ENCODE measurements at places on chromosomes 7 and 10.

DNA sequence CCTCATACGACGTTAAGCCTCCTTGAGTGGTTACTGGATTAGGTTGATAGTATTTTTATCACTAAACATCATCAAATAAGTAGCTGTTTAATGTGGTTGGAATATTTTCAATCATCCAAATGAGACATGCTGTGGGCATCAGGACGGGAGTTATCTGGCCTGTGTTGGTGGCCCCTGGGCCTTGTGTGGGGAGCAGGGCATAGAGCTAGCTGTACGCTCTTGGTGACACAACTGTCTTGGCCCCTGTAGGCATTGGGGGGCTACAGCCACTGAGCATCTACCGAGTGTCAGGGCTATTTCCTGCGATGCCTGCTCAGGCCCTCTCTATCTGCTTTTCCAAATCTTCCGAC, 28.3 kb downstream of the BAG3 start:
- DNase-seq = no peak

DNA sequence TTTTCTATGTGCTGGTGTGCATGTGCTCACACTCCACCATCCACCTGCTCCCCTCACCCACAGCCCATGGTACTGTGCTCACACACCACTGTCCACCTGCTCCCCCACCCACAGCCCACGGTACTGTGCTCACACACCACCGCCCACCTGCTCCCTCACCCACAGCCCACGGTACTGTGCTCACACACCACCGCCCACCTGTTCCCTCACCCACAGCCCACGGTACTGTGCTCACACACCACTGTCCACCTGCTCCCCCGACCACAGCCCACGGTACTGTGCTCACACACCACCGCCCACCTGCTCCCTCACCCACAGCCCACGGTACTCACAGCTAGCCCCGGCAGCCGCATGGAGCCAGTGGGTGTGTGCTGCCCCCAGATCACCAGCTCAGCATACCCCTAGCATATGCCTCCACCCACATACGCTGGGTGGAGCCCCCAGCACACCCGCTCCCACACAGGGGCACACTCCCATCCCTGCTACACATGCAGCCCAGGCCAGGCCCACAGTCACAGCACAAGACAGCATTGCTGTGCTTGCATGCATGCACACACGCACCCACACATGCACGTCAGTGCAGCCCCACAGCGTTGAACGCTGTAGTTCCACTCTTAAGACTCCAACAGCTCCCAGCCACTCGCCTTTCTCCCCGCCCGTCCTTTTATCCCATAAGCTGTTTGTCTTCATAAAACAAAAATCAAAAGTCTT, 62.0 kb downstream of the PAX2 start:
- no peak for DNase-seq

GRCh38 chr7:36764929-36765328, 40.6 kb upstream of the AOAH start:
- no peak for DNase-seq

GRCh38 chr10:10794791-10795191, 222.9 kb upstream of the CELF2 start:
- DNase-seq = no peak

GRCh38 chr10:82625512-82626189, 750.7 kb downstream of the NRG3 start:
- DNase-seq = no peak

DNA sequence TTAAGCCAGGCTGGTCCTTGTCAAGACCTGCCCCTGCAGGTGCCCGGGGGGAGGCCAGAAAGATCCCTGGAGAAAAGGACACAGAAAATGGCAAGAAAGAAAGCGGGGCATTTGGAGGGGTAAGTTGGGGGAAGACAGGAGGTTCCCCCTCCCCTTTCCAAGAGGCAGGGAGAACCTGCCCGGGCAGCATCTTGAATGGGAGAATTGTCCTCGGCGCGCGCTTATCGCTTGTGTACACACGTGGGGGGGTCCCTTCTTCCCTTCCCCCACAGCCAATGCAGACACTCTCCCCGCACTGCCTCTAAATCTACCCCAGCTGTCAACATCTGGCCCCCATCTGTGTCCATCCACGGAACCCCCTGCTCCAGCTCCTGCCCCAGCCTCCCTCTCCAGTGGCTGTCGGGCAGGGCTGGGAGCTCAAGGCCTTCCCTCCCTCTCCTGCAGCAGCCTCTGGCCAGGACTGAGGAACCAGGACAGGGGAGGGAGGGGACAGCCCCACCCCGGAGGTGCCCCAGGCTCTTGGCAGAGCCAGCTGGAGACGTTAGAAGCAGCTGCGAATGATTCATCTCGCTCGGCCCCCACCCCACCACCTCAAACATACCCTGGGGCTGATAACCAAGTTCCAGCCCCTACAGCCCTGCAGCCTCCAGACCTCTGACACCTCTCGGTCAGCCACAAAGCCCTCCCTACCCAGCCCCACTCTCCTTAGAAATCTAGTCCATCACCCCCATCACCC, 25.3 kb downstream of the EPHB4 start:
- no peak for DNase-seq

GRCh38 chr7:672891-673290, 53.6 kb upstream of the DNAAF5 start:
- DNase-seq = no peak

DNA sequence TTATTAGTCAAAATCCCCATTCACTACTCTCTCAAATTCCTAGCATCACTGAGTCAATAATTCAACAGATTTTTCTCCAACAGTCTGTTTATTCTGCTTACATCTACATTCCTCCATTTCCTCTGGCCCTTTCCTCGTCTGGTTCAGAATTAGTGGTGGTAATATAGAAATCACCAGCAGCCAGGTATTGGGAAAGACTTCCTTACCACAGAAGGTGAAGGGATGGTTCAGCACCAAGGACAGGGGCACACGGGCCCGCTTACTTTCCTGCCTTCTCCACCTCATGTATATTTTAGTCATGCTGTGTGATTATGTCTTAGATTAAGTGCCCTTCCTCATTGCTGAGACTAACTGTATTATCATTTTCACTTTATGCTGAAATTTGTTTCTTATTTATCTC, 70.4 kb upstream of the APBB1IP start:
- DNase-seq = peak; percentile 34

GRCh38 chr7:114086914-114087652, 168.3 kb upstream of the PPP1R3A start:
- DNase-seq = no peak

GRCh38 chr7:43433639-43434038, 149.3 kb upstream of the STK17A start:
- DNase-seq = no peak

DNA sequence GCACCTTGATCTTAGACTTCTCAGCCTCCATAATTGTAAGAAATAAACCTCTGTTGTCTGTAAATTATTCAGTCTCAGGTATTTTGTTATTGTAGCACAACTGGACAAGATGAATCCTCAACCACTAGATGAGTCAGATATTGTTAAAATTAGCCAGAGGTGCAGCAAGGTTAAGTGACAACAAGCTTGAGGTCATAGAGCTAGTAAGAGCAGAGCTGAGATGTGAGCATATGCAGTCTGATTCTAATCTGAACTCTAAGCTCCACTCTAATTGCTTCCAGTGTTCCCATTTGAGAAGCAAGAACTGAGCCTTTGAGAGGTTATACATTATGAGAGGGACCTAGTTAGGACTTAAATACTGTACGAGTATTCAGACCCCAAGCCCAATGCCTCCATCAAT, 93.1 kb downstream of the FZD1 start:
- DNase-seq = no peak

DNA sequence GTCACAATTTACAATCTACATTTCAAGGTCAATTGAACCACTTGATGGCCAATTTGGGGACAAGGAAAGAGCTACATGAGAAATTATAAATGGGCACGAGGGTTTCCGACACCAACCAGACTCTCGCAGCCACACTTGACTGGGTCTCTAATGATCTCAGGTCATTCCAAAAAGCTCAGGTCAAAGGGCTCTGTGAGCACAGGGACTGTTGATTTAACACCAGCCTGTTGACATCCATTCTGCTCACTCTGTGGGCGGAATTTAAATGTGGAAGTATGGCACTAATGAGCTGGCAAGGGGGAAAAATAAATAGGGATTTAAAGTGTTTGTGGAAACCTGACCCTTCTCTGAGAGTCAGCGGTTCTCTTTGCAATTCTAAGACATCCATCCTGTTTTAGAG, 810.7 kb upstream of the AUTS2 start:
- DNase-seq = no peak

DNA sequence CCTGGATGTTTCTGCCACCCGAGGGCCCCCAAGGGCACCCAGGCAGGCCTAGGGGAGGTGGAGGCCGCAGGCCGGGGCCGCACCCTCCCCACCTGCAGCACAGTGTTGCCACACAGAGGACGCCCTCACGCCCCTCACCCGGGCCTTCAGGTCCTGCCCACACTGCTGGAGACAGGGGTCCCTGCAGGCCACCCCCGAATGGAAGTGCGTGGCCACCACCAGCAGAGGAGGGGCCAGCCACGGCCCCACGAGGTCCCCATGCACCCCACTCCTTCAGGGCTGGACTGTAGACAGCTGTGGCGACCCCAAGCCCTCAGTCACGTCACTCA, 35.4 kb downstream of the ADAP1 start:
- peak; percentile 17 for DNase-seq

GRCh38 chr7:71332207-71332606, 200.3 kb downstream of the GALNT17 start:
- DNase-seq = no peak

DNA sequence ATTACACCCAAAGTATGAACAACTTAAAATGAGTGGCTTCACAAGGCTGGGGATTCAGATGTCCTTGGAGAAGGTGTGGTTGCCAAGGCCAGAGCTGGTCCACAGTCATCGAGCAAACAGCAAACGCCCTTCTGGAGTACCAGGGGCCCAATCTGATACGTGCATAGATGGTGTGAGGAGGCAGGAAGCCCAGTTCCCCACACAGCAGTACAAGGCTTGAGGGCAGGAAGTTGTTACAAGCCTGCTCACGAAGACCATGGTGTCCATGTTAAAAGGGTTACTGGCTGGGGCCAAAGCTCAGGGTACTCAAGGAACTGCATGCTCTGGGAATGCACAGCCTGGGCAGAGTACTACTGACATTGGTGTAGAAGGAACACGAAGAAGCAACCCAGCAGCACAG, 4.6 kb upstream of the ANKRD26 start:
- DNase-seq = peak; percentile 39

DNA sequence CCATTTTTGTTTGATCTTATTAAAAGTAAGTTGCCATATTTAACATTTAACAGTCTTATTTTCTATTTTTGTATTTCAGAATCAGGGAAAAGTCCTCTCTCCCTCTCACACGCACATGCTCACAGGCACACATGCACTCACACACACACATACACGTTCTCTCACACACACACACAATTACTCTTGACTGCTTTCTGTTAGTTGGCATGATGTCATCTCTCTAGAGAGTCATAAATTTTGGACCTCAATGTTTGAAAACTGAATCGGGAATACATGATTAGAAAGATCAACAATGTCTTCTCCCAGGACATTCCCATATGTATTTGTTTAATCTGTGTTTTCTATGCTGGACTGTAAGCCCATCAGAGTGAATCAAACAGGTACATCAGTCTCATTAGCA, 165.7 kb upstream of the AHR start:
- DNase-seq = no peak

DNA sequence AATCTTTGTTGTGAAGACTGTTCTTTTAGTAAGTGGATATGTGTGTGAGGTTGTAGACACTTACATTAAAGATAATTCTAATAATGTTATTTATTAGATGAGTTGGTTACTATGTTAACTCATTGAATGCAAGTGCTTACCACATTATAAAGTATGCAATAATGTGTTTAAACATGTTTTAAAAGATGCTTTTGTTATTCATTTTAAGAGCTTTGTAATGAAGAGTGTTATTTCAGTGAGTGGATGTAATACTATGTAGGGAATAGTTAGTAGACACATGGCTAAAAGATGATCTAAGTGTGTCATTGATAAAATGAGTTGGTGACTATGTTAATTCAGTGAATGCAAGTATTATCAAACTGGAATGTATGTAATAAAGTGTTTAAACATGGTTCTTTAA, 70.0 kb upstream of the VOPP1 start:
- DNase-seq = no peak

All from activated T-cell treated with anti-CD3 and anti-CD28 coated beads, Interleukin-2, amount 50 U/mL, for 48 hours (primary cell).